ENCODE measurements at places on chromosomes 1 and 21. TPM values are rescaled to one million over a fixed set of nuclear protein-coding genes. Genes with fewer than 3 reads are reported as not detected.

GRCh38 chr1:212238552-212238951 lies 46.7 kb upstream of the PPP2R5A start:
- DNase-seq, result no peak

- no peak for DNase-seq
Observed at GRCh38 chr1:64031236-64031635, 172.2 kb upstream of the UBE2U start.

DNA sequence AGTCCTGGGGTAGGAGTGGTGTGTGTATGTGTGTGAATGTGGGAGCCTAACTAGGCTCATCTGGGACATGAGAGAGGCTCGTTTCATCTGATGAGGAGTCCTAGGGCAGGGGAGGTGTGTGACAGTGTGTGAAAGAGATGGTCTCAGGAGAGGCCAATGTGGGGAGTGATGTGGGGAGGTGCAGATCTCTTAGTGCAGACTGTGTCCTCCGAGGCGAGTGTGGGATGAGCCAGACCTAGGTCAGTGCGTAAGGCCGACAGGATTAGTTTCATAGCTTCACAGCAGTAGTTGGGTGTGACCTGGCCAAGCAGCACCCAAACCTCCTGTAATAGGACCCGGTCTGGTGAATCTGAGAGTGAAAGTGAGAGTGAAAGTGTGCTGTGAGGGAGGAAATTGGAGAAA lies 94.7 kb downstream of the LIPI start:
- DNase-seq, result no peak

- DNase-seq, result no peak
Observed at GRCh38 chr1:164163289-164163849, 395.6 kb upstream of the PBX1 start.

DNA sequence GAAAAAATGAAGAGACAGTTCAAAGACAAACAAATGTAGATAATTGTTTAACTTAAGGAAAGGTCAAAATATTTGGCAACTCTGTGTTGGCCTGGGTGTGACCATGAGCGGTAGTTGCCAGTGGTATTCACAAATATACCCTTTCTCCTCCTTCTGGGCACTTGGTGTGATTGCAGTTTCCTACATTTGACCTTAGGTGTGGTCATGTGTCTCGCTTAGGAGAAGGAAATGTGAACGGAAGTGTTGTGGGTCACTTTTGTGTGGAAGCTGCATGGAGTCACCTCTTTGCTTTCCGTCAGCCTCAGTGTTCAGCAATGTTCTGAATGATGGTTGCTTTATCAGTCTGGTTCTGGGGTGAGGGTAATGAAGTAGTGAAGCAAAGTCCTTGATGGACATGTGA lies 3.4 kb upstream of the PCSK9 start:
- DNase-seq, result no peak

DNA sequence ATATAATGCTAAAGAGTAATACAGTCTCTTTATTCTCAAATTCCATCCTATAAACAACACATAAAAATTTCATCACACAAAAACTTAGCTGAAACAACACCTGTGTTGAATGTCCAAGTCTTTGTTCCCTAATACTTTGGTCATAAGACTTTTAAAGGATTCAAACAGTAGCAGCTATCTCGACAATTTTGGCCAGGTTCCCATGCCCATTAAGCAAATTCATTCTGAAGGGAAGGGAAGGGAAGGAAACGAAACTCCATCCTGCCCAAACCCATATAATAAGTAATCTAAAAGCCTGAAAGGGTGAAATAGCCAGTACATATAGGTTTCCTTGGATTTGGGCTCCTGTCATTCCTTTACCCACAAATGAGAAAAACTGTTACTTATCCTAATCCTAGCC lies 7.5 kb downstream of the IVNS1ABP start:
- DNase-seq, result no peak

- DNase-seq, result no peak
Observed at GRCh38 chr1:244350027-244350426, 101.7 kb downstream of the ADSS2 start.

DNA sequence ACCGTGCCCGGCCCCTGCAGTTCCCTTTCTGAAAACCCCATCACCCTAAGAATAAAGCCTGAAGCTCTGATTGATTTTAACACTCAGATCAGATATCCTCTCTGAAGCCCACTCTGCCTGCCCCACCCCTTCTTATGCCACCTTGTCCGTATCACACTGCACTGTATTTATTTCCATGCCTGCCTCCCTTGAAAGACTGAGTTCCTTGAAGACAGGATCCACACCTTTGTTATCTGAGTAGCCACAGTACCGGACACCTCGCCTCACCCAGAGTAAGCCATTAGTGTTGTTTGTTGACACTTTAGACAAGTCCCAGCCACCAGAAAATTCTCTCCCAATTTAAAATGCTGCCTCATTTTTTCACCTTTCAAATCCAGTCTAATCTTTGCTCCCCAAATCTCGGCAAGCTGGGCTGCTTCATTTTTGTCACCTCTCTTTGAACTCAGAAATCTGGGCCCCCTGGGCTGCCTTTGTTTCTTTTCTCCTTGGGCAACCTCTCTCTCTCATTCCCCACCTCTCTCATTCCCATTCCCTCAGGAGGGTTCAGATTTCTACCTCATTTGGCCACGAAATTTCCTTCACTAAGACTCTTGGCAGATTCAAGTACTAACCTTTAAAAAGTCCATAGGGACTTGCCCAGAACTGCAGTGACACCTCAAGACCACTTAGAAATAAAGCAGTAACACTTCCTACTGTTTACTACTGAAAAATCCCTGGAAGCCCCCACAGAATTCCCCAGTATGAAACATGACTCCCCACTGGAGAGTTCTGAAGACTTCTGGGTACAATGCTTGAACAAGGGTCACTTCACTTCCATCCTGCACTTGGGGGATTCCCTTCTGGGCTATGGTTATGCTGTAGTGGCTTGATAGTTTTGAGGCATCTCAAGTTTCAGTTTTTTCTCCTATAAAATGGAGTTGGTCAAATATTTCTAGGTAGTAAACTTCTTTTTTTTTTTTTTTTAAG lies 8.7 kb upstream of the PPP1R15B start:
- no peak for DNase-seq

- no peak for DNase-seq
Observed at GRCh38 chr1:233473549-233474204, 140.2 kb upstream of the KCNK1 start.

GRCh38 chr1:50423670-50424000 lies 392 bp upstream of the DMRTA2 start:
- no peak for DNase-seq

DNA sequence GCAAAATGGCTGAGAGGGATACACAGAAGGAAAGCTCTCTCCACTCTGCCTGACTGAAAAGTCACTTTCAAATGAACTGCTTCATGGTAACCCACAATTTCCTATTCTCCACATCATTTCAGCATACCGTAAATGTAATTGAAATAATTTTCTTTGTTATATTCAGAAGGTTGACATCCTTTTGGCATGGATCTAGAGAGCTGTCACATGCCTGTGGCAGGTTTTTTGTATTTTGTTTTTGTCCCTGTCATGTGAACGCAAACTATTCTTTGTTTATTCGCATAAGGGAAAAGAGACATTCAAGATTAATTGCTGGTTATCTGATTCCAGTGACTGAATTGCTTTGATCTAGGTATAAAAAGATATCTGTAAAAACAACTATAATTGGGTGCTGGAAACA lies 1808.1 kb downstream of the NCAM2 start:
- DNase-seq, result no peak

GRCh38 chr1:73789965-73790364 lies 408.0 kb downstream of the LRRIQ3 start:
- DNase-seq, result no peak

GRCh38 chr1:18020021-18020817 lies 87.4 kb upstream of the IGSF21 start:
- DNase-seq, result no peak

GRCh38 chr1:155184835-155185782 lies 11.5 kb downstream of the TRIM46 start:
- no peak for DNase-seq

DNA sequence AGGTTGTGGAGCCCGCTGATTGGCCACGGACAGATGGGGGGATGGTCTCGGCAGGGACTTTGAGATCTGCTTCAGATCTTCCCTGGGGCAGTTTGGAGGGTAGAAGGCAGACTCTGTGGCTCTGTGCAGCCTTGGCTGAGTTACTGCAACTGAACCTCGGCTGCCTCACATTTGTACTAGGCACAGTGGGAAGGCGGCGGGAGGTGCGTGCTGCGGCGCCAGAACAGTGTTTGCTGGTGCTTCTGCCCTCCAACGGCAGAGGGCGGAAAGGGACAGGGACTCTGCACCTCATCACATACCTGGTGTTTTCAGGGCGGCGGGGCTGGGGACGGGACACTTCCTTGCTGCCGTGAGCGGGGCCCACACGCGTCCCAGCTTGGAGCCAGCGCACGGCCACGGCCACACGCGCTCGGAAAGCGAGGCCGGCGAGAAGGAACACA lies 26.2 kb downstream of the SLC66A1 start:
- DNase-seq, result no peak

GRCh38 chr1:211518330-211519289 lies 26.6 kb upstream of the RD3 start:
- DNase-seq, result no peak

DNA sequence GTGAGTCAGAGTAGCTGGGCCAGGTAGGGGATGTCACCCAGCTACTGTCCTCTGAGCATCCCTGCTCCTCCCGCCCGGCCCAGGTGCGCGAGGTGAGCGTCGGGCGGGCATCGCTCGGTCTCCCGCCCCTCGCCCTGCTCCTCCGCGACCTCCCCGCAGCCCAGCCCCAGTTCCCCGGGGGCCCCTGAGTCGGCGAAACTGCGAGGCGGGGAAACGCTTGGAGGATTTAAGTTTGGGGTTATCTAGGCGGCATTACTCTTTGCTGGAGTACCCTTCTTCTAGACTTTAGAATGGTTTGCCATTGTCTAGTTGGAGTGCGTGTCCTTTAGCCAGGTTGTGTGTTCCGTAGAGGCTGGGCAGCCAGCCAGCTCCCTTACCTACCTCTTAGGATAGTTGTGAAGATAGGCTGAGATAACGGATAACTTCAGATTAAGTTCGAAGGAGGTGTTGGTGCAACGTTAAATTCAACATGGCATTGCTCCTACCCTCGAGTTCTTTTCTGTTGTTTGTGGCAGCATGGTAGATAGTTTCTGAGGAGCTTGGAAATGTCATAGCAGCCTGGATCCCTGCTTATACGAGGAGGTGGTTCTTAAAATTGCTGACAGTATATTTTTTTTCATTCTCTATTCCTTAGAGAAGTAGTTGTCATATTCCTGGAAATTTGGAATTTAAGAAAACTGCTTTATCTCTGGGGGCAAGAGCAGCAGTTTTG lies 697 bp downstream of the AGO3 start:
- DNase-seq, result no peak

Gene LIN28A
- total RNA-seq, result not detected

Gene UBL4B
- total RNA-seq, result not detected

Gene B4GALT2
- total RNA-seq, result 62.6 TPM

Gene FCGR3B
- not detected for total RNA-seq

Gene TLR5
- total RNA-seq, result 3.7 TPM

Gene LRRC8B
- 19.0 TPM for total RNA-seq

Gene SELENBP1
- total RNA-seq, result 2.3 TPM

Gene SPATA21
- not detected for total RNA-seq

Gene HTR6
- total RNA-seq, result not detected

Gene CD52
- total RNA-seq, result 1.2 TPM

Data from kidney epithelial cell (primary cell).